Fibroblast of skin of right quadriceps (primary cell): ENCODE measurements at places on chromosomes 4 and X.
A peak's percentile ranks its signal among the peaks of the same experiment; 100 is the strongest.

DNA sequence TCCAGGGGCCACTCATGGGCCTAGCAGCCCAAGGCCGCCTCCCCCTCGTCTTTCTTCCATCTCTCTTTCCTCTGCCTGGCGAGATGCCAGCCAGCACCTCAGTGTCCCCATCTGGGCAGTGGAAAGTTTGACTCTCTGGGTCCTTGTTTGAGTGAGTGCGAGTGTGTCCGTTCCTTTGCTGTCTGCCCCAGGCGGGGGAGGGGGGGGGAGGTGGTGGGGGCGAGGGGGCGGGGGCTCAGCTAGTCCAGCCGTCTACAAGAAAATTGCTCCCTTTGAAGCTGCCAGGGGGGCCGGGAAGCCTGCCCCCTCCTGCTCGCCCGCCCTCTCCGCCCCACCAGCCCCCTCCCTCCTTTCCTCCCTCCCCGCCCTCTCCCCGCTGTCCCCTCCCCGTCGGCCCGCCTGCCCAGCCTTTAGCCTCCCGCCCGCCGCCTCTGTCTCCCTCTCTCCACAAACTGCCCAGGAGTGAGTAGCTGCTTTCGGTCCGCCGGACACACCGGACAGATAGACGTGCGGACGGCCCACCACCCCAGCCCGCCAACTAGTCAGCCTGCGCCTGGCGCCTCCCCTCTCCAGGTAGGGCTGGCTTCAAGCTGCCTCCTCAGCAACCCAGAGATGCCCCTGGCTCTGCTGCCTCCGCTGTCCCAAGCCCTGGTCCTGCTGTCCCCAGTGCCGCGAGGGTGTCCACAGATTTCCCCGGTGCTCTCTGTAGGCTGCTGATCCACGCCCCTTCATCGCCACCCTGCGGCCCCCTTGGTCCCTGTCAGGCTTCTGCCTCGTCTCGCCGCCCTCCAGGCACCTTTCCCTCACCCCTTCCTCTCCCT lies at the start of gene BGN:
BGN (plus strand) TSS at position 440 of the 821 bp plus-strand sequence. CDS start 9,652 bp downstream, outside the sequence.
- DNase-seq = peak; percentile 63

DNA sequence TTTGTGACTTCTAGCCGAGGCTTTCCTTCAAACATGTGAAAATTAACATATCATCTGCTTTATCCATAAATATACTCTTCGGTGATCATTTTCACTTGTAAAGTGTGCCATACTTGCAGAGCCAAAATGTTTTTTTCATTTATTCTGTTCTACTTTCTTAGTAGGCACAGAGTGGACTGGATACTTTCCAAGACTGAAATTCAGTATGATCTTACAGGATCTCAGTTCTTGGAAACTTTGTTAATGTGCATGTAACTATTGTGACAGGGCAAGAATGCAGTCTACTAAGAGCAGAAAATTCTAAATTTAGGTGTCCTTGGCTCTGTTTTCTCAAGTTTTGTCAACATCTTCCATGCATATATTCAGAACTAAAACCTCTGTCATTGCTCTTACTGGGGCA lies 284.9 kb downstream of the TEX13A start:
- DNase-seq = no peak

DNA sequence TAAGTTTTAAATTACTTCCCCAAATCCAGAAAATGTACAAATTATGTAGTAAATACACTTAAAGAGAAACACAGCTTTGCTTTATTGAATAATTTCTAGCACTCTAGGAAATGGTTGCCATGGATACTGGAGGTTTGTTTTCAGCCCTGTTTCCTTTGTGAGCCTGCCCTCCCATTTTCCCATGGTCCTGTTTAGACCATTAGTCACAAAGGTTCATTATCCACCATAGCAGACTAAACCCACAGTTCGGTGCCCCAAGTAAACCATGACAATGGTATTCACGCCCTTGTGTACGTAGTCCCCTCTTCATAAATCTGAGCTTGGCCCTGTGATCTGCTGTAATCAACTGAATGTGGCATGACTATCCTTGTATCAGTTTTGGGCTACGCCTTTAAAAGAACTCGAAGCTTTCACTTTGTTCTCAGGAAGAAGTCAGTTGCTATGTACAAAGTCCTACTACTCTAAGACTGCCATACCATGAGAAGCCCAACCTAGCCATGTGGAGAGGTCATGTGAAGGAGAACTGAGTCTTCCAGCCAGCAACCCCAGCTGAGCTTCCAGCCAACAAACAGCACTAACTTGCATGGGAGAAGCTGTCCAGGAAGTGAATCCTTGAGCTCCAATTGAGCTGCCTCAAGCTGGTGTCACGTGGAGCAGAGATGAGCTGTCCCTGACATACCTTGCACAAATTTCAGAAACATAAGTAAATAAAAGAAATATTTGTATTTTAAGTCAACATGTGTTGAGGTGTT lies 300.4 kb downstream of the LDB2 start:
- peak; percentile 42 for DNase-seq

- DNase-seq = peak; percentile 54
These were observed 6.0 kb upstream of the EFNB1 start for GRCh38 chrX:68822641-68823410.

GRCh38 chrX:37921758-37922157 lies 74.4 kb upstream of the DYNLT3 start:
- DNase-seq = peak; percentile 77

DNA sequence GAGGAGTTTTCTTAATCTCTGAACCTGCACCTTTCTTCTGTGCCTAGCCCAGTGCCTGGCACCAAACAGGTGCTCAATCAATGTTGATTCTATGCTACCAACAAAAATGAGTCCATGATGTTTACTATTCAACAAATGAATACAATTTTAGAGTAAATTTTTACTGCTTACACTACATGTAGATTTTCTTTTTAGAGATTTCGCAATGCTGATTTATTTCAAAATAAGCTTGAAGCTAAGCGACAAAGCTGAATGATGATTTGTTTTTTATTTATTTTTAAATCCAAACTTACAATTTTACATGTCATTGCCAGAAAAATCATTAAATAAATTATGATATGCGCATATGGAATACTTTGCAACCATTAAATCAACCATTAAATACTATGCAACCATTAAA lies 55.7 kb downstream of the AR start:
- no peak for DNase-seq
